ENCODE measurements at places on chromosomes 16 and 17. TPM values are rescaled to one million over a fixed set of nuclear protein-coding genes. Genes with fewer than 3 reads are reported as not detected.

The ATP2A1 gene
- total RNA-seq = 0.28 TPM

The CES3 gene
- not detected for total RNA-seq

The TSPOAP1 gene
- not detected for total RNA-seq

The ALOXE3 gene
- not detected for total RNA-seq

The ACSM5 gene
- total RNA-seq = not detected

The GGT6 gene
- not detected for total RNA-seq

DNA sequence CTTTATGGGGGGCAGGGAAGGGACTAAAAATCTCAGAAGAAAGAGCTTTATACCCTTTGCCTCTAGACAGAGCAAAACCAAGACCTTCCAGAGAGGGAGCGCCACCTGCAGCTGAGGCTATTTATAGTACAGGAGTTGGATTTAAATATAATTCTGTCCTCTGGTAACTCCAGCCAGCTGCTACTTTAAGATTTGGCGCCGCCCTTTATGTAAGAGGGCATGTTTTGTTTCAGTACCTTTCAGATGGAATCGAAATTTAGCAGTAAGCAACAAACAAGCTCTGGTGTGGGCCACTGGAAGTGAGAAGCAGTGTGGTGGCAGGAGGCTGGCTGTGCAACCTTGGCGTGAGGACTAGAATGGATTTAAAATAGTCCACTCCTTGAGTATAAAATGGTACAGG lies 5.2 kb upstream of the GUCY2D start:
- no peak for DNase-seq

The CEP295NL gene
- total RNA-seq = 0.73 TPM

The CRAMP1 gene
- 6.7 TPM for total RNA-seq

- no peak for DNase-seq
Measured at GRCh38 chr16:49000594-49000993, 281.0 kb downstream of the CBLN1 start.

- DNase-seq = no peak
Measured at GRCh38 chr17:72710202-72710601, 382.3 kb downstream of the SLC39A11 start.

The TAC4 gene
- not detected for total RNA-seq

GRCh38 chr17:50397919-50398285 lies 579 bp upstream of the LRRC59 start:
- no peak for DNase-seq

- DNase-seq = no peak
Measured at GRCh38 chr16:24543949-24544348, 4.6 kb downstream of the RBBP6 start.

All from pulmonary artery endothelial cell (primary cell).